ENCODE measurements at places on chromosomes 1 and 21.

DNA sequence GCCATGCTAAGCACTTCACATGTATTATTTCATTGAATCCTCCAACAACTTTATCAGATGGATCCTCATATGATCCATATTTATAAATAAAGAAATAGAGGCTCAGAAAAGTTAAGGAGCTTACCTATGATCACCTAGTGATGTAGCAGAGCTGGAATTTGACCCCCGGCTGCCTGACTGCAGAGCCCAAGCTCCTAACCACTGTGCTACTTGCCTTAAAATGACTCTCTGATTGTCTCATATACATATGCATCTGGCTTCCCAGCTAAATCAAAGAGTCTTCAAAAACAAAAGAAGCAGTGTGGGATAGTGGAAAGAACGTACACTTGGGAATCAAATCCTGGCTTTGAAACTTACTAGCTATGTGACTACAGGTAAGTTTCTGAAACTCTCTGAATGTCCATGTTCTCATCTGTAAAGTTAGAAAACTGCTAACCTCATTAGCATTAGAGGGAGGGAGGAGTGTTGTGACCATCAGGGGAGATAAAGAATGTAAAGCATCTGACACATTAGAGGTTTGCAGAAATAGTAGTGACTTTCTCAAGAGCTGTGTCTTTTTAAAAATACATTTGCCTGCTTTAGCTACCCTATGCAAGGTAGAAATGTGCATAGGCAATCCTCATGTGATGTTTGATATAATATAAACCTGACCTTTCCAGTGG, 67.2 kb upstream of the BARHL2 start:
- DNase-seq = no peak

- no peak for DNase-seq
Measured at GRCh38 chr1:156862997-156863599, 2.4 kb downstream of the NTRK1 start.

- no peak for DNase-seq
Measured at GRCh38 chr1:77565321-77565720, 117.1 kb downstream of the ZZZ3 start.

GRCh38 chr1:234260578-234260977, 112.7 kb upstream of the COA6 start:
- no peak for DNase-seq

DNA sequence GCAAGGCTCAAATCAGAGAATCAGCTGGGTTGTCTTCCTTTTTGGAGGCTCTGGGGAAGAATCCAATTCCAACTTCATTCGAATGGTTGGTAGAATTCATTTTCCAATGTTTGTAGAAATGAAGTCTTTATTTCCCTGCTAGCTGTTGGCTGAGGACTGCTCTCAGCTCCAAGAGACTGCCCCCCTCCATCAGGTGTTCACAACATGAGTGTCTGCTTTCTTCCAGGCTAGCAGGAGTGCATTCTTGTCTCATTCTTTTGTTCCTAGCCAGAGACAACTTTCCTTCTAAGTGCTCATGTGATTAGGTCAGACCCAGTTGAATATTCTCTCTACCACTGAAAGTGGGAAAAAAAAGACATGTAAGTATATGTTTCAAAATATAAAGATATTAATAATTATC, 95.2 kb downstream of the HLX start:
- DNase-seq = no peak

GRCh38 chr1:155051342-155051776, 243 bp downstream of the ADAM15 start:
- DNase-seq = no peak
